ENCODE measurements at places on chromosomes 5 and 9.

GRCh38 chr5:82694711-82695285, 382.4 kb downstream of the TMEM167A start:
- DNase-seq: no peak

DNA sequence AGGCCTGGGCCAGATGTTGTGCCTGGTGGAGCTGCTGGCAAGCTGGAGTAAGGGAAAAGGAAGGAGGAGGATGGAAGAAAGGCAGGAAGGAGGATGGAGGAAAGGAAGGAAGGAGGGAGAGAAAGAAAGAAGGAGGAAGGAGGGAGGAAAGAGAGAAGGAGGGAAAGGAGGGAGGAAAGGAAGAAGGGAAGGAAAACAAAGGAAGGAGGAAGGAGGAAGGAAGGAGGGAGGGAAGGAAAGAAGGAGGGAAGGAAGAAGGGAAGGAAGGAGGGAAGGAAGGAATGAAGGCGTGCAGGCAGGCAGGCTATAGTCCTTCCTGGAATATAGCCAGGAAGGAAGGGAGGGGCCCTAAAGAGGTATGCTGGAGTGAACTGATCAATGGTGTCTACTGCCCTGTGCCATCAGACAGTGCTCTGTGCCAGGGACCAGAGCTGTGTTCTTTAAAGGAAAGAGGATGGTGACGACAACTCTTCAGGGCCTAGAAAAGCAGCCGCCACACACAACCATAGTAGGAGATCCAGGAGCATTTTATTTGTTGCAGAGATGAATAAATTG, 61.4 kb upstream of the UBTD2 start:
- no peak for DNase-seq

DNA sequence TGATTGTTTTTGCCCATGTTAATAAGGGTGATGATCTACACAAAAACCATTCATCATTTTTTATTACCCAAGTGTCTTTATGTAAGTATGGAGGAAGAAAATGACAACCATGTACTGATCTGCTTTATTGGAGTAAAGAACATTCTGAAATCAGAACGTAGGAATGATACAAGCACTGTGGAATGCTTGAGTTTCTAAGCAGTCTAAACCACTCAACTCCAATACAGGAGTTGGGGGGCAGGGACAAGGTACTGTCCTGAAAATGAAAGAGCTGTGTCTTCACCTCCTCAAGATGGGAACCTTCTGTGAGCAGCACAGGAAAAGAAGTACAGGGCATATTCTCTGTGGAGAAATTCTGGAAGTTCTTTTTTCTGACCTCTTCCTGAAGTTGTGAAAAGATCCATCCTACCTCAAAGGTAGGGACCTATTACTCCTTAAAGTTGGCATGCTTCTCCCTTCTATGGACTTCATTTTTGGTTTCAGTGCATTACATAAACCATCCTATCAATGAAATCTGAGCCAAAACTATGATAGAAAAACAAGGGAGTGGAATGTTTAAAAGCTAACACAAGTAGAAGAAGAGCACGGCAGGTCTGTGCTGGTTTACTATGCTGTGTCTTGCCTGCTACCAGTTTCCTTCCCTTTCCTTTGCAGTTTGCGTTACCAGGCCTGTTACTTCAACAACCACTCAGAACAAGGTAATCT, 202.6 kb downstream of the SEMA5A start:
- no peak for DNase-seq

GRCh38 chr9:95079461-95079860, 238.0 kb downstream of the FANCC start:
- no peak for DNase-seq

DNA sequence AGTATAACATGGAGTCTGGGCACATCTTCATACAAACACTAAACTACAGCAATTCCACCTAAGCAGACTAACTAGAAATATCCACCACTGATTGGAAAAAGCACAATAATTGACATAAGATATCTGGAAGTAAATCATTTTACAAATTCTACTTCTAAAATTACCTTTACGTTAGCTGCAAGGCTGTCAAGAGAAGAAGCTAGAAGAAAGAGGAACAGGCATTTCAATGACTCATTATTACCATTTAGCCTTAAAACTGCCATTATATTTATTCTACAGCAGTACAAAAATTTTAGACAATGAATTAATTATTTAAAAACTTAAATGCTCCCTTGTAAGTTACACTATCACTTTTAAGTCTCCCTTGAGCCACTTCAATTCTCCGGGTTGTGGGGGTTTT, 43.4 kb upstream of the PLPP6 start:
- no peak for DNase-seq

DNA sequence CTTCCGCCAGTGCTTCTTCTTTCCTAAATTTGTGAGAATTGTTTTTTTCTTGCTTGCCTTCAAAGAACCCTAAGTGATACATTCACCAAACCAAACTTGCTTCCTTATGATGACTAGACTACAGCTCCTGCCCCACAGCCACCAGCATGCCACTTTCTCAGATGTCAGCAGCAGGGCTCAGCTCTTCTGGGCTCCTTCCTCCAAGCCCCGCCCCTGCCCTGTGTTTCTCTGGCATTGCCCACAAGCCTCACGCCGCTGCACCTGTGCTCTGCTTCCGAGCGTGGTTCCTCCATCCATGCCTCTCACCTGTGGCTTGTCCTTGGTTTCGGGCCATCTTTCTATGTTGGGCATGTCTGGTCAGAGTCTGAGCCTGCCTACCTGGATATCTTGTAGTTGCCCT, 10.6 kb downstream of the UNC5A start:
- no peak for DNase-seq

- no peak for DNase-seq
Observed at GRCh38 chr9:125632321-125633115, 74.5 kb downstream of the MAPKAP1 start.

DNA sequence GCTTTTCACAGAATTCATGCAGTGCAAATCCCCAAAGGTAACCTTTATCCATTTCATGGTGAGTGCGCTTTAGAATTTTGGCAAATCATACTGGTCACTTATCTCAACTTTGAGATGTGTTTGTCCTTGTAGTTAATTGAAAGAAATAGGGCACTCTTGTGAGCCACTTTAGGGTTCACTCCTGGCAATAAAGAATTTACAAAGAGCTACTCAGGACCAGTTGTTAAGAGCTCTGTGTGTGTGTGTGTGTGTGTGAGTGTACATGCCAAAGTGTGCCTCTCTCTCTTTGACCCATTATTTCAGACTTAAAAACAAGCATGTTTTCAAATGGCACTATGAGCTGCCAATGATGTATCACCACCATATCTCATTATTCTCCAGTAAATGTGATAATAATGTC, 21.3 kb downstream of the PCA3 start:
- no peak for DNase-seq

DNA sequence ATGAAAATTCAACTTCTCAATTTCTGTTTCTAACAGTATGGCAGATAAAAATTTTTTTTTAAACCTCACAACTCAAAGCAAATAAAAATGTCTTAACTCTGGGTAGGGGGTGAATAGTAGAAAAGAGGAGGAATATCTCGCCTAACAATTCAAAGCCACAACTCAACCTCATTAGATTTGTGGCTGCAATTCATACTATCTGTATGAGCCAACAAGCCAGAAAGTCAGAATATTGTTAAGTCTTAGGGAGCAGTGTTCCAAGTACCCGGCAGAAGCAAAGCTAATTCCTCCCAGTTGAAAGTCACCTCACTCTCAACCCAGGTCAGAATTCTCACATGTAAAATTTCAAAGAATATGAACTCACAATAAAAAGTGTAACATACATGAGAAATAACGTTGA, 15.0 kb downstream of the PJA2 start:
- no peak for DNase-seq

DNA sequence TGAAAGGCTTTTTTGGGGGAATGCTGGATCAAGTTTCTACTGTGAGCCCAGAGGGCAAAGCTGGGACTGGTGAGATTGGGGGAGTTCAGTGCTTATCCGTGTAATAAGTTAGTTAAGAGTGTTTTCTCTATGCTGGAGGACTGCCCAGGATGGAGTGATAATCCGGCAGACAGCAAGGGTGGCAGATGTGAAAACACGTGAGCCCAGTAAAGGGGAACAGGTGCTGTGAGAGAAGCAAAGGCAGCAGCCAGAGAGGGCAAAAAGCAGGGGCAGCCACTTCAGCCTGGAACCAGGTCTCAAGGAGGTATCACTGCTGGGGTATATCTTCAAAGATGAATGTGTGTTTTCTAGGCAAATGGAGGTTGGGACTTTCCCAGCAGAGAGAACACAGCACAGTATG, 53.9 kb downstream of the GALNT10 start:
- no peak for DNase-seq

DNA sequence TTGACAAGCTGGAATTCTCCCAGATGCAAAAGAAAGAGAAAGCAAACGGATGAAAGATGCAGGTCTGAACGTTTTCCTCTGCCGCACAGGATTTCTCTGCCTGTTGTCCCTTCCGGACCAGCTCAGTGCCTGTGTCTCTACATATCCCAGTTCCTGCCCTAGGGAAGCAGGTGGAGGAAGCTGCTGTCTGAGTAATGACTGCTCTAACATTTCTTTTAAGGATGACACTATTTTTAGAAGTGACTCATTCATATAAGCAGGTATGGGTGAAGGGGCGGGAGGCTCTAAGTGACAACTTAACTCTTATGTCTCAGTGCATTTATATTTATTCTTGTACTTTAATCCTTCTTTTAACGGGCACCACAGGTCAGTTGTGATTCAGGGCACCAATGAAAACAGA, 128.8 kb downstream of the SLC24A2 start:
- no peak for DNase-seq

DNA sequence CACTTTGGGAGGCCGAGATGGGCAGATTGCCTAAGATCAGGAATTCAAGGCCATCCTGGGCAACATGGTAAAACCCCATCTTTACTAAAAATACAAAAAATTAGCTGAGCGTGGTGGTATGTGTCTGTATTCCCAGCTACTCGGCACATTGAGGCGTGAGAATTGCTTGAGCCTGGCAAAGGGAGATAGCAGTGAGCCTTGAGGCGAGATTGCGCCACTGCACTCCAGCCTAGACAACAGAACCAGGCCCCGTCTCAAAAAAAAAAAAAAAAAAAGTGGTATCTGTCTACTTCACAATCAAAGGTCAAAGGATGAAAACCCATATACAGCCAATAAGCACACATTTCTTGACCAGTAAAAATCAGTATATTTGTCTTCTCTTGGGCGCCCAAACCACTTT, 728.5 kb upstream of the ADAMTS16 start:
- no peak for DNase-seq
